ENCODE measurements at places on chromosomes 1 and 21.

- no peak for DNase-seq
These were observed 164.4 kb downstream of the LIPI start for GRCh38 chr21:14046401-14046800.

DNA sequence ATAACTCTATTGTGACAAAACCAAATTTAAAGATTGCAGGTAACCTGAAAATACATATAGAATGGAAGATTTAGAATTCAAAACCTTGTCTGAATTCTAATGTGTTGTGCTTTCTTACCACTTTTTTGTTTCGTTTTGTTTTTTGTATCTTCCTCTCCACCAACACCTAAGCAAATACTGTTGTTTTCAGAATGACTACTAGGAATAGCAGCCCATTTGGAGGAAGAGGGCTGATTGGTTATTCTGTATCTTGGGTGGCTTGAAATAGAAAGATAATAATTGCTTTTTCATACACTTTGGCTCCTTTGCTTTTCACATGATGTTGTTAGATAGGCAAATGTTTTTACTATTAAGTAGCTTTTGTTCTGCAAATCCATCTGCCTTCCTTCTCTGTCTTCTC is 61.0 kb upstream of the LRRC7 start:
- DNase-seq: no peak

GRCh38 chr1:209107535-209107934 is 476.0 kb upstream of the CAMK1G start:
- DNase-seq: no peak

DNA sequence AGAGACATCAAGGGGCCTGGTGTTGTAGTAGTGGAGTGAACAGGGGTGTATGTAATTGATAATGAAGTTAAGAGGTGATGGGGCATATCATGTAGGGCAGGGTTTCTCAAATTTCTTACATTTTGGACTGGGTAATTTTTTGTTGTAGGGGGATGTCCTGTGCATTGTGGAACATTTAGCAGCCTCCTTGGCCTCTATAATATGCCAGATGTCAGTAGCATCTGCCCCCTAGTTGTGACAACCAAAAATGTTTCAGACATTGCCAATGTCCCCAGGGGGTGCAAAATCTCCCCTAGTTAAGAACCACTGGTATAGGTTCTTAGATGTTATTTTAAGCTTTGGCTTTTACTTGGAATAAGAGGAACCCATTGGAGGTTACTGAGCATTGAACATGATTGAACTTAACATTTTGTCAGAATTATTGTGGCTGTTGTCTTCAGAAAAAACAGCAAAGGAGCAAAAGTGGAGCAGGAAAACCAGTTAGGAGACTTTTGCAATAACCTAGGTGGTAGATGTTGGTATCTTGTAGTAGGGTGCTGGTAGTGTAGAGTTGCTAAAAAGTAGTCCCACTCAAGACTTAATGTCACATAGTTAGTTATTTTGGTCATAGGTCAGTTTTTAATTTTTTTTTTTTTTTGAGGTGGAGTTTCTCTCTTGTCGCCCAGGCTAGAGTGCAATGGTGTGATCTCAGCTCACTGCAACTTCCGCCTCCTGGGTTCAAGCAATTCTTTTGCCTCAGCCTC is 6.2 kb downstream of the ZNF326 start:
- DNase-seq: no peak

GRCh38 chr1:172533513-172534151 is 682 bp downstream of the SUCO start:
- DNase-seq: no peak

Data from activated CD4-positive, alpha-beta T cell treated with anti-CD3 and anti-CD28 coated beads, Interleukin-2, amount 50 U/mL, for 24 hours (primary cell).